G401 (cell line): ENCODE measurements at places on chromosomes 7 and 10. TPM values are rescaled to one million over a fixed set of nuclear protein-coding genes. Genes with fewer than 3 reads are reported as not detected.

Gene ZRANB1
- 15.0 and 17.3 TPM in 2 replicates for total RNA-seq

Gene ABCB4
- not detected in 2 replicates for total RNA-seq

Gene EPHB6
- total RNA-seq = not detected in 2 replicates

Gene CXCL12
- not detected in 2 replicates for total RNA-seq

Gene EN2
- not detected in 2 replicates for total RNA-seq

Gene EPHB4
- total RNA-seq = 86.6 and 107 TPM in 2 replicates

Gene MSMB
- total RNA-seq = not detected in 2 replicates

Gene COL28A1
- not detected in 2 replicates for total RNA-seq

Gene PRF1
- total RNA-seq = not detected in 2 replicates

Gene ARMC3
- not detected in 2 replicates for total RNA-seq

Gene OLAH
- not detected in 2 replicates for total RNA-seq

Gene ASL
- 58.7 and 64.5 TPM in 2 replicates for total RNA-seq

Gene SLC13A1
- not detected in 2 replicates for total RNA-seq

Gene LIPN
- not detected in 2 replicates for total RNA-seq

Gene C10orf105
- total RNA-seq = not detected in 2 replicates

Gene RPS24
- total RNA-seq = 3,664 and 4,261 TPM in 2 replicates

Gene ZSCAN21
- 12.2 and 23.1 TPM in 2 replicates for total RNA-seq

Gene MASTL
- total RNA-seq = 19.0 and 27.4 TPM in 2 replicates

Gene OPN1SW
- not detected in 2 replicates for total RNA-seq

Gene SPDYE6
- total RNA-seq = not detected in 2 replicates

Gene FAM241B
- total RNA-seq = 27.8 and 36.7 TPM in 2 replicates

Gene IQUB
- total RNA-seq = not detected in 2 replicates

Gene GPR15LG
- total RNA-seq = not detected in 2 replicates

Gene PAX4
- not detected in 2 replicates for total RNA-seq

Gene VPS37D
- 8.3 and 9.8 TPM in 2 replicates for total RNA-seq

Gene CREM
- total RNA-seq = 58.3 and 108 TPM in 2 replicates

Gene TLX1
- total RNA-seq = 0.14 TPM in 1 of 2 replicates, not detected in the other

Gene CYP2C9
- not detected in 2 replicates for total RNA-seq

Gene RPEL1
- 0.03 and 0.06 TPM in 2 replicates for total RNA-seq

Gene CDK14
- not detected in 2 replicates for total RNA-seq

Gene THSD7A
- not detected in 2 replicates for total RNA-seq

Gene KCP
- total RNA-seq = 2.8 and 4.7 TPM in 2 replicates

Gene PNLIPRP3
- not detected in 2 replicates for total RNA-seq

Gene CFAP43
- total RNA-seq = 0.58 and 4.6 TPM in 2 replicates

Gene C7orf33
- total RNA-seq = not detected in 2 replicates

Gene TMEM139
- not detected in 2 replicates for total RNA-seq

Gene TECPR1
- 13.6 and 53.5 TPM in 2 replicates for total RNA-seq

Gene AKAP9
- 15.4 and 20.4 TPM in 2 replicates for total RNA-seq

Gene ZNF117
- 1.3 and 3.1 TPM in 2 replicates for total RNA-seq

Gene LIPF
- not detected in 2 replicates for total RNA-seq

Gene PLCE1
- 2.3 and 3.2 TPM in 2 replicates for total RNA-seq

Gene FBXL13
- total RNA-seq = 1.7 and 4.7 TPM in 2 replicates
